ENCODE measurements at places on chromosomes 1 and 21.

DNA sequence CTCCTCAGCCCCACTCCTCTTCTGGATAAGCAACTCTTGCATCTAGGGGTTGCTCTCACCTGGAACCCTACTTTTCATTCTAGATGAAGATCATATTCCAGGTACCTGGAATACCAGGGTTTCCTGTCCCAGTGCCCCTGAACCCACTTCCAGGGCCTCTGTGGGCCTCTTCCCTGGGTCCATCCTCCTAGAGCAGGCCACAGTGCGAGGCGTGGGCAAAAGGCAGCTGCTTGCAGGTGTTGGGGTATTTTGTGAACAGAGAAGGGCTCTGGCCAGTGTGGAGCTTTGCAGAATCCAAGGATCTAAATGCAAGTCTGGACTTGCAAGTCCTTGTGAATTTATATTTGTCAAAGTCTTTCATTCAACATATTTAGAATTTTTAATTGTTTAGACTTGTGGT is 240.4 kb upstream of the POU3F1 start:
- H3K27ac ChIP-seq, result no peak overlapping the region
- no peak for DNase-seq
- H3K4me1 ChIP-seq, result no peaks in the 10 kb centered on the region
- no peak overlapping the region for H3K4me3 ChIP-seq
- no peaks in the 10 kb centered on the region for H3K27me3 ChIP-seq
- H3K36me3 ChIP-seq, result no peaks in the 10 kb centered on the region

GRCh38 chr1:221381910-221382623 is 359.8 kb downstream of the DUSP10 start:
- no peaks in the 10 kb centered on the region for H3K27me3 ChIP-seq
- no peaks in the 10 kb centered on the region for H3K4me1 ChIP-seq
- DNase-seq, result no peak
- H3K36me3 ChIP-seq, result no peaks in the 10 kb centered on the region

- no peaks in the 10 kb centered on the region for H3K36me3 ChIP-seq
- DNase-seq, result peak; percentile 10
- peaks cover 12% of the 10 kb centered on the region for H3K4me1 ChIP-seq
- H3K27ac ChIP-seq, result peak overlapping the region; percentile 42
Measured at GRCh38 chr1:21775550-21775914, 7.4 kb downstream of the USP48 start.

DNA sequence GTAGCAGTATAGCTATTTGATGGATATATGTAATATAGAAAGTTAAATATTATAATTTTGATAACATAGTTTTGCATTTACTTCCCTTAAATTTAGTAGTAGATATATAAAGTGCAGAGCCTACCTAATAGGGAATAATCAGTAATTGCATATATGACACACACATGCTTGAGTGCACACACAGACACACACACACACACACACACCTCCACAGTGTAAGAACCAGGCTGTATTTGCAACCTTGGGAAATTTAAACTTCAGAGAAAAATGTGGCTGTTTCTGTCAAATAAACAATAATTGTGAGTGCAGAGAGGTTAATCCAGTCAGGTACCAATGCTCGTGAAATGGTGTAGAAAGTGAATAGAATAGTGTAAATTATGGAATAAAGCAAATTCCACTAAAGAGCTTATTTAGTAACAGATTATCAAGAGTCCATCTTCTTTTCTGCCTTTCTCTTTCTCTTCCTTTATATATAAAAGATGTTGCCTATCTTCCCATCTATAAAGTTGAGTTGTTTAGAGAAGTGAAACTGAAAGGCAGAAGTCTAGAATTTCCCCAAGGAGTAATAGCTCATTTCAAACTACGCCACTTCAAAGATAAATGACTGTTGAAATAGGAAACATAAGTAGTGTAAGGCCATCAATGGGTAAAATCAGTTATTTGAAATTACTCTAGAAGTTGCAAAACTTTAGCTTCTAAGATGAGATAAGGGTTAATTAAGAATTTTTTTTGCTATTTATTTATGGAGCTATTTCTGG is 273.7 kb downstream of the SRGAP2C start:
- H3K36me3 ChIP-seq, result no peaks in the 10 kb centered on the region
- no peak overlapping the region for H3K4me3 ChIP-seq
- H3K27me3 ChIP-seq, result no peaks in the 10 kb centered on the region
- no peak for DNase-seq
- H3K4me1 ChIP-seq, result no peaks in the 10 kb centered on the region

- no peaks in the 10 kb centered on the region for H3K27me3 ChIP-seq
- H3K4me1 ChIP-seq, result no peaks in the 10 kb centered on the region
- DNase-seq, result no peak
- H3K4me3 ChIP-seq, result no peak overlapping the region
- no peaks in the 10 kb centered on the region for H3K36me3 ChIP-seq
Measured at GRCh38 chr1:163054181-163054591, 15.0 kb upstream of the RGS4 start.

Data from sigmoid colon (tissue), 7 donors.